Right renal cortex interstitium (tissue), 3 donors: ENCODE measurements at places on chromosomes 16 and 17.

- DNase-seq, result no peak
Measured at GRCh38 chr17:39999067-39999466, 16.2 kb upstream of the CSF3 start.

DNA sequence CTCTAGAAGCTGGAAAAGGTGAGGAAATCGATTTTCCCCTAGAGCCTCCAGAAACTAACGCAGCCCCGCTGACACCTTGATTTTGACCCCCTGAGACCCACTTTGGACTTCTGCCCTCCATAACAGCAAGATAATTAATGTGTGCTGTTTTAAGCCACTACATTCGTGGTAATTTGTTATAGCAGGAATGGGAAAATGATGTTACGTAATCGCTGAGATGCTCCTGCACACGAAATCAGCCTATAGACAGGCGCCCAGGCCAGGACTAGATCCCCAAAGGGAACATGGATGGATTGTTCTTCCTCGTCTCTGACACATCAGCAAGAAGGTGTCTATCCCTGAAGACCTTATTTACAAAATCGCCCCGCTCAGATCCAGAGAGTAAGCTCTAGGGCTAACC lies 1.4 kb upstream of the MYOCD start:
- no peak for DNase-seq

DNA sequence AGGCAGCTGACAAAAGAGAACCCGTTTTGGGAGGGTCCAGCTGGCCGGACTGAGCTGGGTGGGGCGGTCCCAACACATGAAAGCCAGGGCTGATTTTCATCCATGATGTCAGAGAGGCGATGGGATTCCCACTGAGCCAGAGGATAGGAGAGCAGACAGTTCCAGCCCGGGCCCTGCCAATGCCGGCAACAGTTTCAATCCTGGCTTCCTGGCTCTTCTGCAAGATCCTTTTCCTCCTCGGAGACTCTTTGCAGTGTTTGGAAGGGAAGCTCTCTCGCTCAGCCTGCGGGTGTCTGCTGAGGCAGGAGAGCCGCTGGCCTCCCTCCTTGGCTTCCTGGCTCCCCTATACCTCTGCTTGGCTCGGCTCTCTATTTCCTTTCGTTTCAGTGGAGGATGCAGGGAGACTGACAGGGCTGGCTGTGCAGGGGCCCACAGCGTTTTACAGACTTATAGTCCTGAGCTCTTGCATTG lies 145.5 kb upstream of the SOX9 start:
- no peak for DNase-seq

DNA sequence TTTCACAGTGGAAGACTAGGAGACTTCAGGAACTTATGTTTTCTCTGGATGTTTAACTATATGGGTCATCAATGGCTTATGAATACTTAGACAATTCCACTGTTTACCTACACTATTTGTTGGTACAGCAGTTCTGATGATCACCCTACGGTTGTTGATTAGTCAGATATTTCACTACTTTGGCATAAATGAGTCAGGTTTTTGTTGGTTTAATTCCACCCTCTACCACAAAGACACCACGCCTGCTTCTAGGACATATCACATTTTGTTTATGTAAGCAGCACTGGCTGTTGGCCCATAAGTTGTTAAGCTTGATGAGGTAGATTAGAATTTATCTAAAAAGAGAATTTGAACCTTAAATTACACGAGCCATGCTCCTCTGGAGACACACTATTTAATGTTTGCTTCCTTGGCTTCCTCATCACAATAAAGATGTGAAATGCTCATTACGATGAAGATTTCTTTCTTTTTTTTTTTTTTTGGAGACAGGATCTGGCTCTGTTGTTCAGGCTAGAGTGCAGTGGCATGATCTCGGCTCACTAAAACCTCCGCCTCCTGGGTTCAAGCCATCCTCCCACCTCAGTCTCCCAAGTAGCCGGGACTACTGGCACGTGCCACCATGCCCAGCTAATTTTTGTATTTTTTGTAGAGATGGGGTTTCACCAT lies 4.3 kb downstream of the GDE1 start:
- no peak for DNase-seq

DNA sequence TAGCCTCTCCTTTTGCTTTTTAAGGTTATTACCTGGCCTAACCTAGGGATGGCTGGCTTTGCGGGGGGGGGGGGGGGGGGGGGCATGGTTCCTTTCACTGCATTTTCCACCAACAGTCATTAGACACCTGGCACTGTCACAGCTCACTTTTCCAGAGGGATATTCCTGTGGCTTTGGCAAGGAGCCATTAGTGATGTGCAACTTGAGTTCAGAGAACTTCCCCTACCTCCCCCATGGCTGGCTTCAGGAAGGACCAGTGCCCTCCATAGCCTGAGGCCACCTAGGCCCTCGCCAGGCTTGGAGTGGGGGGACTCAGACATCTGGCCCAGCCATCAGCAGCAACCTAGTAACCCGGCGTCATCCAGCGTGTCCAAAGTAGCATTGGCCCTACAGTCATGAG lies 234.6 kb downstream of the CPPED1 start:
- DNase-seq, result no peak

- DNase-seq, result no peak
Measured at GRCh38 chr16:27776556-27777225, 226.7 kb downstream of the KATNIP start.
